Hepatocyte (in vitro differentiated cells): ENCODE measurements at places on chromosomes 6 and 20. TPM values are rescaled to one million over a fixed set of nuclear protein-coding genes. Genes with fewer than 3 reads are reported as not detected.

DNA sequence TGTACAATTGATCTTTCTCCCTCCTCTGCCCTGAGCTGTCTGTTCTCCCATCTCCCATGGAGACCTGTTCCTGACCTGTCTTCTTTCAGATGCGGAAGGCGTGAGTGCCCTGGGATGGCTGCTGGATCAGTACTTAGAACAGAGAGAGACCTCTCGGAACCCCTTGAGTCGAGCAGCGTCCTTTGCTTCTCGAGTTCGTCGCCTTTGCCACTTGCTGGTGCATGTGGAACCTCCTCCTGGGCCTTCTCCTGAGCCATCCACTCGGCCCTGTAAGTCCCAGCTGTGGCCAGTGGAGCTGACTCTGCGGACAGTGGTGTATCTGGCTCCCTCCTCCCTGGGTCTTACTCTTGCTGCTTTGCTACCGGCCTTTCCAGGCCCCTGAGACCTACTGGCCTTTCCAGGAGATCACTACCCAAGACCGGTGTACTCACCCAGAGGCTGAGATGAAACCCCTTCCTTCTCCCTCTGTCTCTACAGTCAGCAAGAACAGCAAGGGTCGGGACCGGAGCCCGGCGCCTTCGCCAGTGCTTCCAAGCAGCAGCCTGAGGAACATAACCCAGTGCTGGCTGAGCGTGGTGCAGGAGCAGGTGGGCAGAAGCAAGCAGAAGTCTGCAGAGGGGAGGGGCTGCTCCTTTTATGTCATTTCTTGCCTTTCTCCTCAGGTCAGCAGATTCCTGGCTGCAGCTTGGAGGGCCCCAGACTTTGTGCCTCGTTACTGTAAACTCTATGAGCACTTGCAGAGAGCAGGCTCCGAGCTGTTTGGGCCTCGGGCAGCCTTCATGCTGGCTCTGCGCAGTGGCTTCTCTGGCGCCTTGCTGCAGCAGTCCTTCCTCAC, 22.5 kb downstream of the CUL9 start:
- no peak overlapping the region for H3K27ac ChIP-seq
- no peak overlapping the region for H3K4me3 ChIP-seq
- no peaks in the 10 kb centered on the region for H3K4me1 ChIP-seq
- no peaks in the 10 kb centered on the region for H3K27me3 ChIP-seq
- DNase-seq: no peak
- no peaks in the 10 kb centered on the region for H3K36me3 ChIP-seq

DNA sequence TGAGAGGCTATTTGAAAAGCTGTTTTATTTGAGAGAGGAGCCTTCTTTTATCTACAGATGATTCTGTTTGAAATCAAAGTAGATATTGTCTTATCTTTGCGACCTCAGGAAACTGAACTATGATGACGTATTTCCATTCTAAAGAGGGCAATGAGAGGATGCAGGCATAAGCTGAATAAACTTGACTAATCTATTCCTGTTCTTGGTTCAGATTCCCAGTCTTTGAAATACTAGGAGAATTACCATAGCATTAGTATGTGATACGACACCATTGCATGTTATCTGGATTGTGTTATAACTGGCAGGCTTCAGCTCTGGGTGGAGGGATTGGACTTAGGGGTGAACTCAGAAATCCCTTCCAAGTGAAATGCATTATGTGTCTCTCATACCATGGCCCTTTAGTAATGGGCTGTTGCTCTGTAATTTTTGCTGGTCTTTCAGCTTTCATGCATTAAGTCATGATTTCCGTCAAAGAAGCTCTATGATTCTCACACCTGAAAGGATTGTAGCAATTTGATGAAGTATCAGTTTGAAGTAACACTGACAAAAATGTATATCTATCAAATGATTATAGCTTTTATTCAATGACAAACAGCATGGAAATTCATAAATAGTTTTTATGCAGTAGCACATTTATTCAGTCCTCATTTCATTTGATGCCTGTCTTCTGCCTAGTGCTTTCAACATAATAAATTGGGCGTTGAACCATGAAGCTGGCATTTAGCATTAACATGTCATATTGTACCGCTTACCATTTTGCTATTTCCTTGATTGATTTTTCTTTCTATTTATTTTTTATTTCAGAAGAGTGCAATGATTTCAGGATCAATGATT, 138.4 kb upstream of the SPACA1 start:
- H3K4me3 ChIP-seq: no peak overlapping the region
- no peak for DNase-seq
- peaks cover 13% of the 10 kb centered on the region for H3K4me1 ChIP-seq
- no peak overlapping the region for H3K27ac ChIP-seq
- no peaks in the 10 kb centered on the region for H3K36me3 ChIP-seq

GRCh38 chr6:32937230-32937633, 3.6 kb downstream of the HLA-DMB start:
- no peaks in the 10 kb centered on the region for H3K4me1 ChIP-seq
- H3K27ac ChIP-seq: no peak overlapping the region
- peaks cover 22% of the 10 kb centered on the region for H3K27me3 ChIP-seq

DNA sequence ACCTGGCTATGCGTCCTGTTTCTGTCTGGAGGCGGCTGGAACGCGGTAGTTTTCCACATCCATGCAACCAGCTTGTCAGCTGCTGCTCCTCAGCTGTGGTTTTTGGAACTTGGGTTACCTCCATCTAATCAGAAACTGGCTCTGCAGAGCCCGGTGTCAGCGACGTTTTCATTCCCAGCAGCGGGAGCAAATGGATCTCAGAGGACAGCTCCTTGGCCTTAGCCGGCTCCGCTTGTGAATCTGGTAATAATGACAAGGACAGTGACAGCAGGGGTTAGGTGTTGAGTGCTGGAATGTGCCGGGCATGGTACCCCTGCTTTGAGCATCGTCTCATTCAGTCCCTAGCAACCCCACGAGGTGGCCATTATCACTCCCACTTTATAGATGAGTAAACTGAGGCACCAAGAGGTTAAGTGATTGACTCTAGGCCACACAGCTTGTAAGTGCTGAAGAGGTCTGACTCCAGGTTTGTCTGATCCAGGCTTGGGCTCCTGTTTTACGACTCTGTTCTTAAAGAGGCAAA, 1.3 kb downstream of the SLCO4A1 start:
- H3K27ac ChIP-seq: no peak overlapping the region
- H3K4me1 ChIP-seq: peaks cover 12% of the 10 kb centered on the region
- no peak for DNase-seq
- no peaks in the 10 kb centered on the region for H3K36me3 ChIP-seq
- peaks cover 33% of the 10 kb centered on the region for H3K27me3 ChIP-seq
- H3K4me3 ChIP-seq: peak overlapping the region; percentile 31

DNA sequence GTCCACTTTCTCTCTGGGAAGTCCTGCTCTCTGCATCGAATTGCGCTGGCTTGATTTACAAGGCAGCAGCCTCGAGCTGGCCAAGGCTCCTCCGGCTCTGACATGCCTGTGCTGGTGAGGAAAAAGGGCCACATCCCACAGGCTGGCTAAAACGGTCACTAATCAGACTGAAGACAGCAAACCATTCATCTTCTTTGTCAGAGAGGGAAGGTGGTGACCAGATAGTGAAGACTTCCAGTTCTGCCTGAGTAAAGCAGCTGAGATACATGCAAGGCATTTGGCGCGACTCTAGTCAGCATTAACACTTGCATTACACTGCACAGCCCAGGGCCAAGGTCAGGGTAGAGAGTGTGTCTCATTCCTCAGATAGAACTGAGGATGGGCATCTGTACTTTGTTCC, 203.2 kb upstream of the MAP3K7 start:
- H3K36me3 ChIP-seq: no peaks in the 10 kb centered on the region
- no peaks in the 10 kb centered on the region for H3K27me3 ChIP-seq
- H3K4me3 ChIP-seq: no peak overlapping the region
- H3K4me1 ChIP-seq: peaks cover 16% of the 10 kb centered on the region

- no peak overlapping the region for H3K27ac ChIP-seq
- no peak for DNase-seq
- H3K36me3 ChIP-seq: no peaks in the 10 kb centered on the region
- no peaks in the 10 kb centered on the region for H3K27me3 ChIP-seq
- no peak overlapping the region for H3K4me3 ChIP-seq
- no peaks in the 10 kb centered on the region for H3K4me1 ChIP-seq
These were observed 202.6 kb downstream of the TRDN start for GRCh38 chr6:123434186-123434585.

DNA sequence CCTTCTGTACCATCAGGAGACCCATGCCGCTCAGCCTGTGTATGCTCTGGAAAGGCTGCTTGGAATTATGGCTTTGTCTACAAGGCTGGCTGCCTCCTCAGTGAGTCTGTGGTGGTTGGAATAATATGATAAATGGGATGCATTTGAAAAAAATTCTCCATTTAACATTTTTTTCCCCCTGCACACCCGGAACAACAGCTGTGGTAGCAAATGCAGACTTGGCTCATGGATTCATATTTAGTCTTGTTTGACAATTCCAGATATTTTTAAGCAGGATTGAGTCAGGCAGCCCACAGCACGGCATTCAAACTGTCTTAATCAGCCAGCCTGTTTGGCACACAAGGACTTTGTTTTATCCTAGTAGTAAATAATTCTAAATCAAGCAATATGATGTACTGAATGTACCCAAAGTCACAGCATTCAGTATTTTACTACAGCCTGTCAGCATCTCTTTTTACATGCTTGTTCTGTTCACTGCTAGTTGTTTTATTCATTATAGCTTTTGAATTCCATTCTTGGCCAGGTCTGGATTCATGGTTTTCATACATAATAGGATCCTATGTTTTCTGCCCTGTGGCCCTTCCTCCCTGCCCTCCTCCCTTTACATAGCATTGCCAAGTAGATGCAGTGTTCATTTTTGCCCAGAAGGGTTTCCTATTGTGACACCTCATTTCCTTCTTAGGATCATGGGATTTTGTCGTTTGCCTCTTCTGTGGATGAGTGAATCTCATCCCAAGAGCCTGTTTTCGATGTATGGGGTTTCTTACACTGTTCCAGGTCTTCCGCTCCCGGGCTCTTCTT, 68.1 kb downstream of the LRRC1 start:
- no peaks in the 10 kb centered on the region for H3K27me3 ChIP-seq
- no peak overlapping the region for H3K4me3 ChIP-seq
- no peak for DNase-seq
- H3K36me3 ChIP-seq: no peaks in the 10 kb centered on the region
- H3K27ac ChIP-seq: peak overlapping the region; percentile 5

DNA sequence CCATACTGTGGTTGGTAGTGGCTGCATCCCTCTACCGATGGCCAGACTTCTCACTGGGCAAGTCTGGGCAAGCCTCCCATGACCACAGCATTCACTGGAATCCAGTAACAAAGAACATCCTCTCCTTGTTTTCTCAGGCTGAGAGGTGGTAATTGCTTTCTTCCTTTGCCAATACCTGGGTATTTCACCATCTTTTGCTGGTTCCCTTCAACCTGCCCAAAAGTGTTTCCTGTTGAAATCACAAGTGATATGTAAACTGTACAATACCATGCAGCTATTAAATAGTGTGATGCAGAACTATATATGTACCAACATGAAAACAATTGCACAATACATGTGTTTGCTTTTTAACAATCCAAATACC, at the start of gene PTCHD4:
Gene PTCHD4, minus strand, starts transcription at position 55 of the 364 bp plus-strand sequence. CDS start 42,240 bp downstream, outside the sequence.
- no peak for DNase-seq
- H3K36me3 ChIP-seq: no peaks in the 10 kb centered on the region
- peak within 1 kb of the TSS; percentile 71 for H3K27ac ChIP-seq
- no peaks in the 10 kb centered on the region for H3K4me1 ChIP-seq
- no peak within 1 kb of the TSS for H3K4me3 ChIP-seq

DNA sequence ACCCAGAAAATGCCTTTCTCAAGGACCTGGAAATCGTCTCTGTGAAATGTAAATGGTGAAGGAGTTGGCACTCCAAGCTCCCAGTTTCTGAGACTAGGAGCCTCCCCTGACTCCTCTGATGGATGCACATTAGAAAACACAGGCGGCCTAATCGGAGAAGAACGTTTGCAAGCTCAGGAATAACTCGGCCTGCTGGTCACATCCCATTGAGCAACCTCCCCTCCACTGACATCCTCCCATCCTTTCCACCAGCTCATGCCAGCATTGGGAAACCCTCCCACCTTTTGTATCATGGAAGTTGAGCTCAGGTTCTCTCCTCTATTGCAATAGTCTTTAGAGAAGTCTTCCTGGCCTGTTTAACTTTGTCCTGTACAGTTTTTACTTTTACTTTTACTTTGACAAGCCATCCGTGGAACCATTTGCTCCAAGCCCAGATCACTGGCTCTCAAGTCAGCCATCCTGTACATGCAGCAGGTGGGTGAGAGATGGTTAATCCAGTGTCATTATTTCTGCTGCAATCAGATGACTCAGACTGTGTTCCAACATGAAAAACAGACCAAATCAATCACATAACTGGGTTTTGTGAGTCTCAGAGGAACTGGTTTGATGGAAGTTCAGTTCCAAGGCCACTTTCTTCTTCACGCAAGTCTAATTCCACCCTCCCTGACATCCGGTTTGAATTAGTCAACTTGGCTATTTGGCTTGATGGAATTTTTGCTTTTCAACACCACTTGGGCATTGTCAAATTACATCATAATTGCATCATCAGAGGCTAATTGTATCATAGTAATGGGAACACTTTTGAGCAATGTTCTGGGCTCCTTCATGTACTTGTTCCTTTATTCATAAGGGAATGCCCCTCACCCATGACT, 619.4 kb upstream of the CDH4 start:
- no peaks in the 10 kb centered on the region for H3K36me3 ChIP-seq
- DNase-seq: no peak
- H3K4me1 ChIP-seq: no peaks in the 10 kb centered on the region
- no peak overlapping the region for H3K4me3 ChIP-seq
- H3K27me3 ChIP-seq: no peaks in the 10 kb centered on the region

GRCh38 chr6:150361876-150362275, 6.9 kb upstream of the IYD start:
- H3K27ac ChIP-seq: no peak overlapping the region
- no peak for DNase-seq
- no peaks in the 10 kb centered on the region for H3K36me3 ChIP-seq

DNA sequence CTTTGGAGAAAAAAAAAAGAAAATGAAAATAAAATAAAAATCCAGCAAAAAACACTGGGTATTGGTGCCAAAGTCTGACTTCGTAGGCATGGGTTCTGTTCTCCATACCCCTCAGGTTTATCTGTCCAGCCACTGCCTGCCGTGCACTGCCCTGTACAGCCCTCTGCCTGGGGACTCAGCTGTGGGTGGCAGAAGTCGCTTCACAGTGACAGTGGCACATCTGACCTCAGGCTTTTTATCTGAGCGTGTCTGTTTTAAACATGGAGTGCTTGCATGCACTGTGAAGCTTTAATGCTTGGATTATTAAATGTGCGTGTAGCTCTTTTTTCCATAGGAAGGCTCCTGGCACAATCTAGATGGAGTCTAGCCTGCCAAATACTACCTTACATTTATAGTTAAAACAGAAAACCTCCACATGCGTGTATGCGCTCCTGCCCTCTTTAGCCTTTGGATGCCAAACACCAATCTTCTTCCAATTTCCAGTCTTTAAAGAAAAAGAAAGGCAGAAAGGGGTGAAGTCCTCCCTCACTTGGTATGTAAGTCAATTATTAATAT, 375.5 kb downstream of the UTRN start:
- no peaks in the 10 kb centered on the region for H3K36me3 ChIP-seq
- no peaks in the 10 kb centered on the region for H3K27me3 ChIP-seq
- DNase-seq: no peak

OR2J3 gene
- total RNA-seq: not detected in 2 replicates

TRIM38 gene
- total RNA-seq: 7.9 and 8.6 TPM in 2 replicates
